Activated naive CD4-positive, alpha-beta T cell treated with anti-CD3 and anti-CD28 coated beads for 36 hours (primary cell): ENCODE measurements at places on chromosomes 7 and 10. TPM values are rescaled to one million over a fixed set of nuclear protein-coding genes. Genes with fewer than 3 reads are reported as not detected.

- DNase-seq = no peak
Observed at GRCh38 chr7:93044147-93044810, 73.5 kb downstream of the SAMD9 start.

DNA sequence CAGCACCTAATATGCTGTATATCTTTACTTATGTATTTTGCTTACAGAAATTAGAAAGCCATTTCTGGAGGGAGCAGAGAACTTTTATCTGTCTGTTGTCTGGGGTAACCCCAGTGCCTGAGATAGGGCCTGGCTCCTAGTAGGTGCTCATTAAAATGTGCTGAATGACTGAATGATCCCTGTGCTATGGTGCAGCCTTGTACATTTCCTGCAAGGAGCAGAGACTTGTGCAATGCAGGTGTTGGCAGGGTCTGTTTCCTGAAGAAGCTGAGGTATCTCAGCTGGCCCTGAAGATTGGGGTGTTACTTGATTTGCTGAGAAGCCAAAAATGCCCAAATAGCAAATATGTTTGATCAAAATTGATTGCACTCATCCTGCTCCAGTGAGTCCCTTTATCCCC, 65.5 kb downstream of the RAMP3 start:
- DNase-seq = no peak

DNA sequence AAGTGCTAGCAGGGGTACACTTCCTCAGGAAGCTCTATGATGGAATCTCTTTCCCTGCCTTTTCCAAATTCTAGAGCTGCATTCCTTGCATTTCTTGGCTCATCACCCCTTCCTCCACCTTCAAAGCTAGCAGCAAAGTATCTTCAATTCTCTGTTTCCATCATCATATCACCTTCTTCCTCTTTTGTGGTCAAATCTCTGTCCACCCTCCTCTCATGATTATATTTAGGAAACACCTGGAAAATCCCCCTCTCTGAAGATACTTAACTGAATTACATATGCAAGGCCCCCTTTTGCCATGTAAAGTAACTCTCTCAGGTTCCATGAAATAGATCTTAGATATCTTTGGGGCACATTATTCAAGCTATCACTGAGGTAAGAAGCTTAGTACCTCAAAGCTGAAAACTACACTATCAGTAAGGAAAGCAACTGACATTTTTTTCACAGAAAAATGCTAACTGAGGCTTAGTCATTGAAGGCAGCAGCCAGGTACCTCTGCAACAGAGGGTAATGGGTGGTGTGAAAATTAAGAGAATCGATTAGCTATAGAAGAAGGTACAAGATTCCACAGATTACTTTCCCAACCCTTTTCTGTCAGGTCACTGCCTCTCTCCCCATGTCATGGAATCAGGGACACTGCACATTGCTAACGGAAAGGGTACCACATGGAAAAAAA, 197.3 kb downstream of the MACC1 start:
- no peak for DNase-seq

DPCD gene
- 13.8 TPM for total RNA-seq

DNA sequence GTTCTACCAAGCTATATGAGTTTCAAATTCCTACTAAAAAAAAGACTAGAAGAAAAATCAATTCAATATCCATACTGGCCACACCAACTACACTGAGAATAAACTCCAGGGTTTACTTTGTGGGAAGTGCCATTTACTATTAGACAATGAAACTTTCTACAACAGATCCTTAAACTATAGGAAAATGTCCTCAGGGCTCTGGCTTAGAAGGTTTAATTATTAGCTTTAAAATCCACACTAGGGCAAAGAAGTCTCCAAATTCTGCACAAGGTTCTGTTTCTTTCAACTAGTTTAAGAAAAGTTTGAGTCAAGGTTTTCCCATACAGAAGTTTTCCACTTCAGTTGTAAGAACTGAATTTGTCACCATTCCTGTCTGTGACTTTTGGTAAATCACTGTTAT, 231.7 kb upstream of the CCDC6 start:
- DNase-seq = no peak

DNA sequence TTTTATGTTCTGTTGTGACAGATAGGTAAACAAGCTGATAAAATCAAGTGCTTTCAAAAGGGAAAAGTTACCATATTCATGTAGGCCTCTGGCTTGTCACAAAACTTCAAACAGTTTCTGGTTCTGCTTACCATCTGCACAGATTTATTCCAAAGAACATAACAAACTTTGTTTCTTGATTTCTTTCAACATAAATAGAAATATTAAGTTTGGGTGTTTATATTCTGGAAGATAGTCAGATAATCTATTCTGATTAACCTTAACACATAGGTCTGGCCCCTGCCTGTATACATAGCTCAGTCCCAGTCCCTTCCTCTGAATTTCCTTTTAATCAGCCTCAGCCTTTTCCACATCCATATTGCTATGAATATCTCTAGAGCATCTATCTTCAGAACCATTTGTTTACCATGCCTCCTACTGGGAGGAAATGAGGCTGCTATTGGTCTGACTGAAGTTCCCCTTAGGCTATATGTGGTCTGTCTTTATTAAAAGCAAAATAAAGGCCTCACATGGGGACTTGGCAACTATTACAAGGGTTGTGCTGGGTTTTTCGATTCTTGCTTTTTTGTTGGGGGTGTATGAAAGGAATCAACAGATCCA, 319.0 kb downstream of the HPSE2 start:
- DNase-seq = no peak

- DNase-seq = no peak
Observed at GRCh38 chr7:24721481-24722001, 35.7 kb downstream of the GSDME start.

DNA sequence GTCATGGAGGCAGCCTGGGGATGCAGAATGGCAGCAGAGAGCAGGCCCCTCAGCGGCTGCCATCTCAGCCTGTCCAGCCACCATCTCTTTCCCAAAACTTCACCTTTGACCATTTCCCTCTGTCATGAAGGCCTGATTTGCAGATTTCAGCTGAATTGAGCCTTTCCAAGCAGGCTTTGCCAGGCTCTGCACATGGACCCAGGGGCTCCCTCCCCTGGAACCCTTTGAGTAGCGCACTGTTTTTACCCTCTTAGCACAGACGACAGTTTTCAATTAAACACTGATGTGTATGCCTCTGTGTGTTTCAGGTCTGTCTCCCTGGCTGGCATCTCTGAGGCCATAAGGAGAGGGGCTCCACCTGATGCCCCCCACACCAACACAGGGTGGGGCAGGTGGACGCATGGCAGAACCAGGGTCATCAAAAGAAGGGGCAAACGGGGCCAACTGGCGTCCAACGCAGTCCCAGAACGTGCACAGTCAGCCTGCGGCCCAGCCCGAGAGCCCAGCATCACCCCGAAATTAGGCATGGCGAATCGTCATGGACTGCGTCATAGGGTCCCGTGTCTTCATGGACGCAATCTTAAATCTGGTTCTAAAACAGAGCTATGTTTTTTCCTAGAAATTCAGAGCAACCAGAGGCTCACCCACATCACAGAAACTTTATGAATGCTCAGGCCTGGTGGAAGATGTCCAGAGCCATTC, 185.0 kb upstream of the TCERG1L start:
- DNase-seq = no peak
